ENCODE measurements at places on chromosomes 1 and 21.

DNA sequence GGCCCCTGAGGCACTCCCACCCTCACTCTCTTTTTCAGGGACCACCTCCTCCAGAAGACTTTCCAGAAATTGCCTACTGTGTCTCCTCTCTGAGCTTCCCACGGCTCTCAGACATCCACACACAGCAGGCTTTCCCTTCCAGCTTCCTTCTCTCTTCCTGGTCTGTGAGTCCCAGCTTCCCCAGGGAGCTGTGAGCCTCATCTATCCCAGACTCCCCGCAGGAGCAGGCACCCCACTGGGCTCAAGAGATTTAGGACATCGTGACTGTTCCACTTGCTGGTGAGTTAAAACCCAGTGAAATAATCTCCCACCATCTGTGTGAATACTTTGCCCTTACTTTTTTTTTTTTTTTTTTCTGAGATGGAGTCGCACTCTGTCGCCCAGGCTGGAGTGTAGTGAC lies 22.0 kb upstream of the PRELP start:
- no peak for DNase-seq

- no peak for DNase-seq
Measured at GRCh38 chr1:215780139-215780538, 213.0 kb downstream of the KCTD3 start.

DNA sequence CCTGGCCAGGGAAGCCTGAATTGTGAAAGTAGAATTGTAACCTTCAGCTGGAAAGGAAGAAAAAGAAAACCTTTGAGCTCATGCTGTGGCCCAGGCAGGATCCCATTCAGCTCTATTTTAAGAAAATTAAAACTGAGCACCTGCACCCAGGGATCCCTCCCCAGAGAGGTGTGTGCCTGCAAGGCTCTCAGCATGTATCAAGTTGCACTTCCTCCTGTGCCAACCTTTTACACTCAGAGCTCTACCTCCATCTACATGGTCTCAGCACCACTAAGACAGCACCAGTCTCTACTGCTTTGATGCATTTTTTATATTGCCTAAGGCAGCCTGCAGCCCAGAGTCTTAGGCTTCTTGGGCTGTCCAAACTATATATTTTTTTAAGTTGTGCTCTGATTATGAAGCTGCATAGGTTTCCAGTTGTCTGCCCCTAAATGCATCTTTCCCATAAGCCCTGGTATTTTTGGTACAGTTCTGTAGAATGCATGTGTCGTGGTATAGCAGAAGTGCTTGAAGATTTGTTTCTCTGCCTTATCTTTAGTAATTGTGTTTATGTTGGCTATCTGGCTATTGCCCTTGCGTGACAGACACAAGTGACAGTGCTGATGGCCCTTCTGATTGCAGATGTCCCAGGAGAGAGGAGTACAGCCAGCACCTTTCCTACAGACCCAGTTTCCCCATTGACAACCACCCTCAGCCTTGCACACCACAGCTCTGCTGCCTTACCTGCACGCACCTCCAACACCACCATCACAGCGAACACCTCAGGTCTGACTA lies 63.1 kb downstream of the PTPRC start:
- DNase-seq, result no peak

GRCh38 chr1:108149796-108150467 lies 50.2 kb downstream of the SLC25A24 start:
- no peak for DNase-seq

GRCh38 chr1:181126289-181126688 lies 37.8 kb downstream of the IER5 start:
- no peak for DNase-seq

GRCh38 chr1:116951200-116951935 lies 41.7 kb downstream of the PTGFRN start:
- DNase-seq, result peak; percentile 44

GRCh38 chr1:24415910-24416665 lies 486 bp downstream of the NIPAL3 start:
- DNase-seq, result peak; percentile 3

- no peak for DNase-seq
Measured at GRCh38 chr1:1664941-1665814, 6.4 kb upstream of the CDK11B start.

DNA sequence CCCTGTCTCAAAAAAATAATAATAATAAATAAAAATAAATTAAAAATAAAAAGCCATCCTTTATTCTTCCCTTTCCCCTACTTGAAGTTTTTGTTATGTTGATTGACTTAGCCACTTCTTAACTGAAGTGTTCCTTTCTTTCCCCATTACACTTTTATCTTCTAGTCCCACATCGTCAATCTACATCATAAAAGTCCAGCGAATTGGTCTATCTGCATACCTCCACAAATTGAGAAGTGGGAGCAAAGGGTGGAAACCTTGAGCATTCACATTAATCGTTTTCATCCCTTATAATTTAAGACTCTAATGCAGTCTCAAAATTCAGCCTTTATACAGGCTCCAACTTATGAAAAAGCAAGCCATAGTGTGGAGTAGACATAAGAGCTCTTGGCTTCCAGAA lies 6.5 kb upstream of the ZYG11A start:
- no peak for DNase-seq

GRCh38 chr1:231068762-231069161 lies 28.7 kb upstream of the FAM89A start:
- no peak for DNase-seq

- no peak for DNase-seq
Measured at GRCh38 chr1:223710179-223711133, 1.9 kb upstream of the CAPN2 start.

DNA sequence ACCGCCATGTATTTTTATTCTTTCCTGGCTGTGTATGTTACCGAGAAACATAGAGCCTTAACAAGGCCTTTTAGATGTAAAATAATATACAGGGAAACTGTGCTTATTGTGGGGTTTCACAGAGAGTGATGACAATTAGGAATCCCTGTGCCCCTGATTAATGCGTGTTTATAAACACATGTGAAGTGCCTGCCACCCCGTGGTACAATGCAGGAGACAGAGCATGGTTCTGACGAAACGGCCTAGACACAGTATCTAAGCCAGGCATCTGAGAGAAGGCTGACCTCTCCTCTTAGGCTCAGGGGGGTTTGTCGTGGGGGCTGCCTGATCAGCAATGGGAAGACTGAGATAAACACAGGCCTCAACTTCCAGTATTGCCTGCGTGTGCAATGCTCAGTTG lies 200.0 kb downstream of the AJAP1 start:
- no peak for DNase-seq
